ENCODE measurements at places on chromosomes 16 and 17.
A peak's percentile ranks its signal among the peaks of the same experiment; 100 is the strongest.

- no peak for DNase-seq
Observed at GRCh38 chr16:85027958-85028684, 526 bp downstream of the KIAA0513 start.

- DNase-seq: peak; percentile 83
Observed at GRCh38 chr17:74532115-74532514, 840 bp upstream of the CD300LB start.

GRCh38 chr17:49343273-49343672 lies 18.8 kb downstream of the ZNF652 start:
- DNase-seq: no peak

DNA sequence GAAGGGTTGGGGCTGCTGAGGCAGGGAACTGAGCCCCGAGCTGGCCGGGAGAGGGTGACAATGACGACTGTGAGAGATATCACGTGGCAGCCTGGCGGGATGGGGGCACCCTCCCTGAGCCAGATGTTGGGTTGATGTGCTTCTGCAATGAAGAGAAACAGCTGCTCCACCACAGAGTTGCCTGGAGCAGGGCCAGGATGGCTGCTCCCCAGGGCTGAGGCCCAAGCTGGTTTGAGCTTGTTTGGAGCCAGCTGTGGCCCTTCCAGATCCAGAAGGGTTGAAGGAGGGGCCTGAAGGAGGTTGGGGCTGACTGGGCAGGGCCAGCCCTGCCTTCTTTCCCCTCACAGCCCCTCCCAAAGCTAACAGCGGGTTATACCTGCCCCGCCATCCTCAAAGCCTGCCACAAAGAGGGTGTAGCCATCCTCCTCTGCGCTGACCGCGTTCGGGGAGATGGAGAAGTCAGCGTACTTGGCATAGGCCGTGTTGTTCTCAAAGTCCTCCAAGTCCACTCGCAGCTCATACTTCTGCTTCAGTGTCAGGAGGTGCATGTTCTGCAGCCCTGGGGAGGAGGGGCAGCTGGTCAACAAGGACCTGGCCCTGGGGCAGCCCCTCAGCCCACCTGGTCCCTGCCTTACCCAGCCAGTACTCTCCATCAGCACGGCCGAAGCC lies 2.1 kb downstream of the MFAP4 start:
- peak; percentile 92 for DNase-seq

DNA sequence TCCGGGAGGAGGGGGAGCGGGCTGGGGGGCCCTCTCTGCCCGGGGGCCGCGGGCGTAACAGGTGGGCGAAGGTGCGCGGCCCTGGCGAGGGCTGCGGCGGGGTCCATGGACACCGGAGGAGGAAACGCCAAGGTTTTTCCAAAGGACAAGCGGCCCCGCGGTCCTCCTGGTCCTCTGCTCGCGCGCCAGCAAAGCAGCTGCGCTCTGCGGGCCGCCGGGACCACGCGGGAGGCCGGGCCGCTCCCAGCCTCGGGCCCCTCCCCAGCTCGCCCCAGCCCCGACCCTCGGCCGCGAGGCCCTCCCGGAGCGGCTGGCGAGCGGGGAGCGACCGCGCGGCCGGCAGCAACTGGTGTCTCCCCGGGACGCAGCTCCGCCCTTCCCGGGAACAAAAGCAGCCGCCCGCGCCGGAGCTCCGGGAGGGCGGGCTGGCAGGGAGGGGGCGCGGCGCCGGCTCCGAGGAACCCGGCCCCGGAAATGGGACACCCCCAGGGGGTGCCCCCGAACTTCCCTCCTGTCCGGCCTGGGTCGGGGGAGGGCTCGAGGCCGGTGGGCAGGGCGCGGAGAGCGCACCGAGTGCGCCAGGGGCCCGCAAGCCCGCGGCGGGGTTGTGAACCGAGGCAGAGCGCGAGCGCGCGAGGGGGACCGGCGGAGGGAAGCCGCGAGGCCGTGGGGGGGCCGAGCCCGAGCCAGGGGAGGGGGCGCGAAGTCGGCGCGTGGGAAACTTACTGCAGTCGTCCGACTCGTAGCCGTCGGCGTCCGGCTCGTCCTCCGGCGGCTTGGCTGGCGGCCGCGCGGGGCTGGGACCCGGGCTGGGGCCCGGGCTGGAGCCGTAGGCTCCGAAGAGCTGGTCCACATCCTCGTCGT lies 837 bp downstream of the DOC2B start:
- peak; percentile 39 for DNase-seq

- no peak for DNase-seq
Observed at GRCh38 chr17:77254951-77255825, 114.4 kb downstream of the SEC14L1 start.

GRCh38 chr17:50535407-50535806 lies 2.9 kb downstream of the EPN3 start:
- no peak for DNase-seq

DNA sequence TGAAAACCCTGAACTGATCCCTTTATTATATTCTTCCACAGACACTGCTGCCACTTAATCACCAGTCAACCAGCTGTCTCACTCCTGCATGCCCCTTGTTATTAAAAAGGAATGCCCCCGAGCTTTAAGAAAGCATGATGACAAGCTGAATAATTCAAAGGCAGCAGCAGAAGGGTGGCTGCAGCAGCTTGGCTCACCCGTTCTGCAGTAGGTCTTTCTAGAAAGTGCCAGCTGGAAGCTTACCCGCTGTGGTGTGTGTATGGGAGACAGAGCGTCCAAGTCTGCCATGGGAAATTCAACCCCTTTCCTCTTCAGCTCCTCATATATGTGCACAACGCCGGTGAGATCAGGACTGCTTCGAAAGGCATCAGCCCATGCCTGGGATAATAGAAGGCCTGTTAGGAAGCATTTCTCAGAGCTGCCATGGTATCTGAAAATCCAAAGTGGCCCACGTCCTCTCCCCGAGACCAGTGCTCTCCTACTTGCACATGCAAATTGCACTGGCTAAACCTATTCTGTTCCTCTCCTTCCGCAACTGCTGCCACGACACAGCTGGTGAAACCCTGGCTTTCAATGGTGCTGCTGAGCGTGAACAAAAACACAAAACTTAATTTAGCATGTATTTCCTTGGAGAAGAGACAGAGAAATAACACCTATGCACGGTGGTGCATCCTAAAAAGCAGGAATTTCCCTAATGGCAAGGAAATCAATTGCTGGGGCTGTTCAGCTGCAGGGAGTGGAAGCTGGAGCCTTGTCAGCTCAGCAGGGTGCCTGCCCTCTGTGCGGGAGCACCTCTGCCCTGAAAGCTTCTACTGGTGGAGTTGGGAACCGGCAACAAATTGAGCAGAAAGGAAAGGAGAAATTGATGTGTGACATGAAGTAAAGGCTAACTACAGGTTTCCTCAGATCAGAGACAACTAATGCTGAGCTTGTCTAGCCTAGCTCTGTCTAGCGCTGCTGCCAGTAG lies 47.9 kb upstream of the SREBF1 start:
- DNase-seq: no peak

- no peak for DNase-seq
Observed at GRCh38 chr16:56450275-56450985, 702 bp downstream of the NUDT21 start.

Measured in Right ventricle myocardium inferior (tissue), 1 donor.